ENCODE measurements at places on chromosomes 12 and 14.
A peak's percentile ranks its signal among the peaks of the same experiment; 100 is the strongest.

- DNase-seq = peak; percentile 76
Observed at GRCh38 chr14:69726761-69727511, 40.0 kb upstream of the SRSF5 start.

GRCh38 chr12:62044450-62045135, 215.6 kb upstream of the USP15 start:
- no peak for DNase-seq

DNA sequence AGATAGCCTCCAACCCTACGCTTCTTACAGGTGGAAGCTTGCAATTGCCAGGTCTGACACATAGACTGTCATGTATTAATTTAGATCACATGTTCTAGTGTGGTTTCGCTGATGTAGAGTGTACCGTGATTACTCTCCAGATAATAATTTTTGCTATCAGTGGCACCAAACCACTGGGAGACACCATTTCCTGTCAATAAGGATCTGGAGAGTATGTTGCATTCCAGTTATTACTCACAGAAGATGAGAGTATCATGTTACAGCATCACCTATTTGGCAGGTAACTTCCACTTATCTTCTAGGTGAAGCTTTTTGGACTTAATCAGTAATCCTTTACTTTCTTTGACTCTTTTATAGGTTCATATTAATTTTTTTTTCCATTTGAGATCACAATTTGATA, 147.2 kb downstream of the HELB start:
- no peak for DNase-seq

- peak; percentile 9 for DNase-seq
Observed at GRCh38 chr12:117875744-117876435, 92.9 kb downstream of the KSR2 start.

DNA sequence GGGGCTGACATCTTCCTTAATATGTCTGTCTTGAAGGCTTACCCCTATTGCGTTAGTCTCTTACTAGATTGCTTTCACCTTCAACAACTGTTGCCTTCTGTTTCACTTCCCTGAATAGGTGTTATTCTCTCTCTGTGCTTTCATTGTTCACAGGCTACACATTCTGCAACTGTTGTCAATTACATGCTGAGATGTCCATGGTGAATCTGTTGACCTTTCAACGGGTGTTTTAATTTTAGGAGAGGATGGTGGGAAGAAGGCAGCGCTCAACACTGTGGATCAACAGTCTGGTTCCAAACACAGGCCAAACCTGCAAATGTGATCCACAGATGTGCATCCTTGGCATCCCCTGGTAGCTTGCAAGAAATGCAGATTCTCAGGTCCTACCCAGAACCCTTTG, 101.9 kb downstream of the DACT1 start:
- DNase-seq = no peak

GRCh38 chr12:94180558-94181296, 32.4 kb downstream of the PLXNC1 start:
- DNase-seq = no peak

GRCh38 chr14:63478010-63478409, 65.2 kb downstream of the PPP2R5E start:
- DNase-seq = no peak

GRCh38 chr12:25372969-25373817, 122.5 kb upstream of the KRAS start:
- no peak for DNase-seq

- DNase-seq = no peak
Observed at GRCh38 chr12:64739778-64740177, 19.4 kb downstream of the GNS start.

- DNase-seq = peak; percentile 67
Observed at GRCh38 chr12:2877953-2878732, 1.1 kb downstream of the RHNO1 start.

GRCh38 chr12:102438047-102438826, 42.1 kb downstream of the IGF1 start:
- DNase-seq = no peak

DNA sequence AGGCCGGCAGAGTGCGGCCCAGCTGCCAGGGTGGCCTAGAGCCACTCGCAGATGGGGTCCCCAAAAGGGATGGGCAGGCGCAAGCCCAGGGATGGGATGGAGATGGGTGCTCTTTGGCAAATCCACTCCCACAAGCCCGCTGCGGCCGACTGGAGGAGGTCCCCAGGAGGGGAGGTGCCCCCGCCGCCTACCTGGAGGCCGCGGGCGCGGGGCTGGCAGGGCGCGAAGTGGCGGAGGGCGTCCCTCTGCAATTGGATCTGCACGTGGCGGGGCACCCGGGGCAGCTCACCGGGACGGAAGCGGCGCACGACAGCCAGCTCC, 730 bp downstream of the PPP1R3E start:
- DNase-seq = no peak

- peak; percentile 42 for DNase-seq
Observed at GRCh38 chr12:109833307-109834189, at the start of gene TRPV4. TRPV4 (minus strand) TSS chr12:109833398; CDS start chr12:109814796, 18,602 bp downstream.

- DNase-seq = no peak
Observed at GRCh38 chr12:89081719-89082369, 270.5 kb downstream of the DUSP6 start.
